ENCODE measurements at places on chromosomes 4 and X.

DNA sequence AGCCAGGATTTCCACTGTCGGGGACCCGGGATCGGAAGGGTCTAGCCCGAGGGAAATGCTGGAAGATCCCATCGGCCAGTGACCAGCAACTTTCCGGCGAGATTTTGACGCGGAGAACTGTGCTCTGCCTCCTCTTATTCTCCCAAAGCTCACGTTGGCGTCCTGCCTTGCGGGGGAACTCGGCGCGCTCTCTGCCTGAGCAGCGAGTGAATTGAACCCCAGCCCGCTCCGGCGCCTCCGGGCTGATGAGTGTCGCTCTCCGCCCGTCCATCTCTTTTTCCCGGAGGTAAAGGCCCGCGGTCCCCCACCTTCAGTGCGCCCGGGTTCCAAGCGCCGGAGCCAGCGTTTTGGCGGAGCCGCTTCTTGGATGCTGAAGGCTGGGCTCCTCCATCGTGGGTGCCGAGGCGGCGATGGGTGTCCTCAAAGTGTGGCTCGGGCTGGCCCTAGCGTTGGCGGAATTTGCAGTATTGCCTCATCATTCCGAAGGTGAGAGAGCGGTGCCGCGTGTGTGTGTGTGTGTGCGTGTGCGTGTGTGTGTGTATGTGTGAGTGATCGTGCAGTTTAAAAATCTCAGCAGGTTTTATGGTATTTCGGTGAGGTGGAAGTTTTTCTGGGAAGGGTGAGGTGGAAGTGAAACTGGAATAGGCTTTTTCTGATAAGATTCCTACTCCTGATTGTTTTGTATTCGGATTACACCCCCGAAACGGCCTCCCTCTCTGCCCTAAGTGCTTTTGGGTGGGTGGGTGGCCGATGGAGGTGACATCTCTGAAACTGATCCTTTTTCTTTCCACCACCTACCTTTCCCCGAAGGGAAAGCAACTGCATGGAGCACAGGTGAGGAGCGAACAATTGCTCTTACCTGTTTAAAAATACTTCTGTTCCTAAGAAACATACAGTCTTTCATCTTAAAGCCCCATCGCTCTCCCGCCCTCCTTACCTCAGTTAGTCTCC is 752 bp downstream of the FRAS1 start:
- peak; percentile 71 for DNase-seq

GRCh38 chr4:177119691-177120090 is 190.0 kb upstream of the NEIL3 start:
- DNase-seq, result no peak

DNA sequence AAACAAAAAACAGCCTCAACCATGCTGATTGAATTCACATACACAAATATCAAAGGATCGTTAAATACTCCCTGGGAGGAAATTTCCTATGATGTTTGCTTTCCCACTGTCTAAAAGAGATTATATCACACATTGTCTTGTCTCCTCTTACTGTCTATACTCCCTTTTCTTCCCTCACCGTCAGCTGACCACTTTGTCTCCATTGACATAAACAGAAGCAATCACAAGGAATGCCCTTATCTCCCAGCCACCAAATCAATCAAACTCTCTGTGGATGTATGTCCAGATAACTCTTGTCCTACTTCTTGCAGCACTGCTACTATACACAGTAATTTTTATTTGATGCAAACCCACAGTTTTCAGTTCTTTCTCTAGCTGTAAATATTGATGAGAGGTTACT is 12.2 kb upstream of the NUDT9 start:
- no peak for DNase-seq

DNA sequence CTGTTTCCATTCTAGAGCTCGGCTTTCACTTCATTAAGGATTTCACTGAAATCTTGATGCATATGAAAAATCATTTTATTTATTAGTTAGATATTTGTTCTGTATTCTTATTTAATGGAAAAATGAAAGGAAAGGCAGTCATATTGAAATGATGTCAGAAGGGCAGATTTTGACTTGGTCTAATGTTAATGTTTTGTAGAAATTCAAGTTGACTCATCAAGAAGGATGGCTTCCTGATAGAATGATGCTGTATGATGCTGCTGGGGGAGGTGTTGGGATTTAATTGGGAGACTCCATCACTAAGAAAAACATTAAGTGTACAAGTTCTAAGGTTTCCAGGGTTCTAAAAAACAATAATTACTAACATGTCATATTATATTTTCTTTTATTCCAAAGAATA is 204.8 kb downstream of the PDGFC start:
- DNase-seq, result no peak

GRCh38 chrX:42089031-42089430 is 165.7 kb upstream of the CASK start:
- DNase-seq, result no peak

DNA sequence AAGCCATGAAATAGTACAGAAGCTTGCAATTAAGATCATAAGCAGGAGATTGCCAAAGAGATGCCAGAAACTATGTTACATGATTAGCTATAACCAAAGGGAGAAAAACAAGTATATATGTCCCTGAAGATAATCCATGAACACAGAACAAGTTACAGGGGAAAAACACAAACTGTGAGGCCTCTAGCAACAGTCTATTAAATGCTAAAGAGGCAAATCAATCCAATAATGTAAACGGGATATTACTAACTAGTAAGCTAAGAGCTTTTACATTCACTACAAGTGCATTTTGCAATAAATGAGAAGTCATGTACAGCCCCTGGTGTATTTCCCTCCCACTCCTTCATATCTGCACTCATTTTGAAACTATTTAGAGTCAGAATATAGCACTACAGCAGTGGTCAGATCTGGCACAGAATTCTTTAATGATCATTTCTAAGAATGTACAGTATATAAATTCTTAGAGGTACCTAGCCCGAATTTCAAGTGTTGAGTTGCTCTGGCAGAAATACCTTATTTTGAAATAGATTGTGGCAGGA is 449.8 kb upstream of the SMIM31 start:
- no peak for DNase-seq

GRCh38 chr4:100299046-100299840 is 109.0 kb upstream of the DDIT4L start:
- DNase-seq, result peak; percentile 46

GRCh38 chr4:6767748-6768538 is 14.6 kb upstream of the KIAA0232 start:
- no peak for DNase-seq

- DNase-seq, result no peak
Observed at GRCh38 chrX:118865231-118865630, 41.6 kb downstream of the ZCCHC12 start.

DNA sequence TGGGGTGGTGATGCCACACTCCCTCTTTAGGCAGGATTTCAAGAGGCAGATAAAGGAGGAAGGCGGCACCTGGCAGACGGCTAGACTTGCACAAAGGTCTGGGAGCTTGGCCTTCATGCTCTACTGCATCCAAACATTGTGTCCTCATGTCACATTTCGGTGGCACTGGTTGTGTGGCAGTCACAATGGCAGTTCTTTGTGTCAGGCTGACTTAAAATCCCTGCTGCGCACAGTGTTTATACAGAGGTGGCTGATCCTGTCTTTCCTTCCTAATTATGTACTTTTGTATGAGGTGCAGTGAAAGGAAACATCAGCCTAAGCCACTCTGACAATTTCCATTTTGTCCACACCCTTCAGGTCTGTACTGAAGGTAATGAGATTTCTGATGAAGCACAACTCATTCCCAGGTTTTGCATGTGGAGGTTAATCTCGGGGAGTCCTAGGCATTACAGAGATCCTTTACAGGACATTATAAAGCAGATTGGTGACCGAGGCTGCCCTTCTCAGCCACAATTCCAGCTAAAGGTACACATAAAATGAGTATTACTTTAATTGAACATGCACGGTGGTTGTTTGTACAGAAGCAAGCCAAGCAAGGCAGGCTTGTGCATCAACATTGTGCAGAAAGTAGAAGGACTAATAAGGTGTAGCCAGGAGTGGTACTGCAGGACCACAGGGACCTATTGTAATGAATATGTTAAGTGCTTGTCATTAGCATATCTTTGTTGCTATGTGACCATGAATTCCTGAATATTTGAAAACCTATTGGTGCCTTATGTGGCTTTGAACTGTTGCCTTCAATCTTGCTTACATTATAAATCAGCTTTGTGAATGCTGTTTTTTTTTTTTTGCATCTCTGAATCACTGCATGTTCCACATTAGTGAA is 147.6 kb downstream of the STK32B start:
- peak; percentile 48 for DNase-seq

DNA sequence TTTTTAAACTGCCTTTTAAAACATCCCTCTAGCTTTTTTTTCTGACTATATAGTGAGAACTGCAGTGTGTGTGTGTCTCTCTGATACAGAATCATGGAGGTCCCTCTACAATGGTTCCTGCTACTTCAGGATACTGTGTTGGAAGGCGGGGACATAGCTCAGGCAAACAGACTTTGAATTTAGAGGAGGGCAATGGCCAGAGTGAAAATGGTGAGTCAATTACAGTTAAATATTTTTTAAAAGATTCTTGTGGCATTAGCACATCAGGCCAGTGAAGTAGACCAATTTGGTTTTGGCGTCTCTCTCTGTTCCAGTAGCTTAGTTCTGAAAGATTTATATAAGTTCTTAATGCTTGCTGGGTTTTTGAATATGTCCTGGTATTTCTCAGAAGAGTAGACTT is 47.1 kb downstream of the ALG13 start:
- DNase-seq, result no peak

DNA sequence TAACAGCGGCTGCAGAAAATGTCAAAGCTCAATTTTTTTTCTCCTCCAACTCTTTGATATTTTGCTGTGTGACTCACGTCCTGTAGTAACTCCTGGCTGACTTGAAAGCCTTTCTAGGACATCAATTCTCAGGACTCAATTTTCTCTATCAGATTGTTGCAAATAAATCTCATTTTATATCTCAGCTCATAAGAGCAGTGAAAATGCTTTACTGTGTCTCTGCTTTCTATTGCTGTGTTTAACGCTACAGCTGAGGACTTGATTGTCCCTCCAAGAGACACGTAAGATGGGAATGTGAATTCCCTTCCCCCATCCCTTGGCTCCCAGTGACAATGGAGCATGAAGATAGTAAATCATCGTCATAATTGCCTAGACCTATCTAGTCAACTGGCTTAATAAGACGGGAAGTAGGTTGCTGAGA is 20.5 kb upstream of the CBR4 start:
- no peak for DNase-seq

DNA sequence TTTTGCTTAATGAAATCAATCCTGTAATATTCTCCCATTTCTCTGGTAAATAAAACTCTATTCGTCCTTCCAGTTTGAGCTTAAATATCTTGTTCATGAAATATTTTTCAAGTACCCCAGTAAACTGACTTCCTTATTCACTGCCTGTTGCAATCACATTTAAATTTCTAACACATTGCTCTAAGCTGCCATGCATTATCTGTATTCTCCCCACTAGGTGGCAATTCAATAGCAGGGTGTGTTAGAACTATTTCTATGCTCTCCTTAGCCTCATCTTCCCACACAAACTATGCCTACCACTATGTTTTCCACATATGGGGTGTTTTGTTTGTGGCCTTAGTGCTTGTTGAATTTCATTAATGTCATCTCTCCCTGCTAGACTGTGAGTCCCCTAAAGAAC is 377.1 kb upstream of the HS3ST1 start:
- peak; percentile 17 for DNase-seq

GRCh38 chr4:106893395-106893881 is 142.7 kb downstream of the DKK2 start:
- no peak for DNase-seq

DNA sequence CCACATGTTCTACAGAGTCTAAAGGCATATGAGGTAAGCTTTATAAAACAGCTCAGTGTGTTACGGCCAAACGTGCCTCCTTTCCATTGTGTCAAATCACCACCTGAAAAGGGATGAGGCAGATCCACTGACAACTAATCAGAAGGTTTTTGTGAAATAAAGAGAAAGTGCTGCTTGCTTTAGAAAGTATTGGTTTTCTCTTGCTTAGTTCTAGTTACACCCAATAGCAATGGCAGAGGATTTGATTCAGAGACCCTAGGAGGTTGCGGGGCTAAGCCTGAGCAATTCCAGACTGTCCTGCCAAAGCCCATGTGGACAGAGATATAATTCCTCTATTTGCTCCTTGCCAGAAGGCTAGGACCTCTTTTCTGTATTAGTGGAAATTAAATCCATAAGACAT is 125.5 kb downstream of the SPRY1 start:
- DNase-seq, result no peak

DNA sequence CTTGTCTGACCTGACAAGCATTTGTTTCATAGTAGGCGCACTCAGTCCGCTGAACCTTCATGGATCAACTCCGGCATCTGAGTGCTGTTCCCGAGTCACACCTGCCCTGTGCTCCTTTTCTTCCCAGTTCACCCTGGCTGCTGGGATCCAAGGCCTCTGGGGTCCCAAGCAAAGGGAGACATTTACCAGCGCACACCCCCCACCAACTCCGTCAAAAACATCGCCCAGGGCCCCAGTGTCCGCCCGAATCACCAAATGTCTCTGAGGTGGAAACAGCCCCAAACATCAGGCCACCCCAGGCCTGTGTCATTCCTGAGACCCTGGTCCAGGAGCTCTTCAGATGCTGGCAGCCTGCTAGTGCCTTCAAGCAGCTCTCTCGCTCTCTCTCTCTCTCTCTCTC is 5.1 kb downstream of the BLOC1S4 start:
- DNase-seq, result no peak

DNA sequence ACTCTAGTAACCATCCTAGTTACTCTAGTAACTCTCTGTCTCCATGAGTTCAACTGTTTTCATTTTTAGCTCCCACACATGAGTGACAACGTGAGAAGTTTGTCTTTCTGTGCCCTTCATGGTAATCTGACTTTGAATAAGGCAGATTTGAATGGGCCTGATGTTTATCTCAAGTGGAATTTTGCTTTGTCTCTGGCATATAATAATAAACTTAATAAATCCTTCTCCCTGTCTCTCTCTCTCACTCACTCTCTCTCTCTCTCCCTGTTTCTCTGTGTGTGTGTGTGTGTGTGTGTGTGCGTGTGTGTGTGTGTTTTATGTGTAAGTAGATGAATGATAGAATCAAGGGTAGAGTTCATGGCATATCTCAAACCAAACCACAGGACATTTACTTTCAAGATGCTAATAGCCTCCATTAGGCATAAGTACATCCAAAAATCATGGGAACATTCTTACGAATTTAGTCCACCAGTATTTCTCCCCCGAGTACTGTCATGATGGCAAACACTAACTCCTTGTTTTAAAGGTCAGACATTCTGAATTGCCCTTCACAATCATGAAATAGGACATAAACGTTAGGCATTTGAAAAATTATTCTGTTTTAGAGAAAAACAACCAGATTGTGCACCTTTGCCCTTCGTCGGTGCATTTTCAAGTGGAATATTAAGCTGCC is 193.1 kb downstream of the SPATA18 start:
- DNase-seq, result no peak

Measured in NCI-H82 (cell line).